DMS153 (cell line): ENCODE measurements at places on chromosomes 7 and 10.

DNA sequence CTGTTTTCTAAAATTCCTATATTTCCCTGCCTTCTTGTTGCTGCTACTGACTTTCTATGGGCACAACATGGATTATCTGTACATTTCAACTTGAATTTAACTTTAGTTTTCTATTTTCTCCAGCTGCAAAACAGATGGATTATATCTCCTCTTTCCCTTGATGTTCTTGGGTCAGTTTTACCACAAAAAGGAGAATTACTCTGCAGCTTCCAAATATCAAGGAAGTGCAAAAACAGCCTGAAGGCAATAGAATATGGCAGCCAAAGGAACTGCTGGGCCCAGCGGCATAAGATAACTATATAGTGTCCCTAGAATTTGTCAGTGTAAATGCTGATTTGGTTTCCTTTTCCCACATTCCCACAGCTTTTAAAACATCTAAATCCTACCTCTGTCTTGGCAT lies 29.1 kb downstream of the CPED1 start:
- no peak for DNase-seq

GRCh38 chr10:75211007-75211691 lies 553 bp downstream of the VDAC2 start:
- DNase-seq, result peak; percentile 14

- DNase-seq, result no peak
These were observed 62.5 kb upstream of the LEP start for GRCh38 chr7:128178611-128179010.

DNA sequence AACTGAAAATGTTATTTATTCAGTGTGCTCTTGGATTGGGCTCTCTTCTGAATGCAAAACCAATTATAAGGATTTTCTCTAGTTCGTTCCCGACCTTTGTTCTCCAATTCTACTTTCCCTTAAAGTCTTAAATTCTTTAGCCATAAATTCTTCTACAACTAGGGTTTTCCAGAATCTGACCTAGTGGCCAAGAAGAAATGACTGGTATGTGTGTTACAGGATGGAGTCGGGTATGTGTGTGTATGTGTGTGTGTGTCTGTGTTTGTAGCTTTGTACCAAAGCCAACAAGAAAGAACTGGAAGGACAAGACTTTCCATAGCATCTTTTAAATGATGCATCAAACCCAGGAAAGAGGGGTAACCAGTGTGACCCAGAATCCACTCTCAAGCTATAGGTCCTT lies 25.8 kb upstream of the LEP start:
- no peak for DNase-seq

DNA sequence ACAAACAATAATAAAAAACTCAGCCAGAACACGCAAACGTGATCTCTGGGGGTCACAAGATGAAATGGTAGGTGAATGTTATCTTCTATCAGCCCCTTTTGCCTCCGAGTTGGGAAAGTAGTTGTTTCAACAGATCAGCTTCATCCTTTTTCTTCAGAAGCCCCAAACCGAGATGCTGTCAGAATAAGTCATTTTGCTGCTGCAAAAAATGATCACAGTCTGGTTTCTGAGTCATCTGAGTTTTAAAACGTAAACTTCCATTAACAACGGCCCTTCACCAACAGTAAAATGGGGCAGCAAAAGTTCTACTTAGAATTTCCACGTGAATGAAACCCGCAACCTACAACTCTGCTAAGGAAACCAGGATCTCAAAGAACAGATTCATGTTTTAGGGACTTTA lies 44.9 kb downstream of the JCAD start:
- DNase-seq, result no peak

GRCh38 chr10:85598646-85599045 lies 767.9 kb downstream of the GRID1 start:
- DNase-seq, result no peak

DNA sequence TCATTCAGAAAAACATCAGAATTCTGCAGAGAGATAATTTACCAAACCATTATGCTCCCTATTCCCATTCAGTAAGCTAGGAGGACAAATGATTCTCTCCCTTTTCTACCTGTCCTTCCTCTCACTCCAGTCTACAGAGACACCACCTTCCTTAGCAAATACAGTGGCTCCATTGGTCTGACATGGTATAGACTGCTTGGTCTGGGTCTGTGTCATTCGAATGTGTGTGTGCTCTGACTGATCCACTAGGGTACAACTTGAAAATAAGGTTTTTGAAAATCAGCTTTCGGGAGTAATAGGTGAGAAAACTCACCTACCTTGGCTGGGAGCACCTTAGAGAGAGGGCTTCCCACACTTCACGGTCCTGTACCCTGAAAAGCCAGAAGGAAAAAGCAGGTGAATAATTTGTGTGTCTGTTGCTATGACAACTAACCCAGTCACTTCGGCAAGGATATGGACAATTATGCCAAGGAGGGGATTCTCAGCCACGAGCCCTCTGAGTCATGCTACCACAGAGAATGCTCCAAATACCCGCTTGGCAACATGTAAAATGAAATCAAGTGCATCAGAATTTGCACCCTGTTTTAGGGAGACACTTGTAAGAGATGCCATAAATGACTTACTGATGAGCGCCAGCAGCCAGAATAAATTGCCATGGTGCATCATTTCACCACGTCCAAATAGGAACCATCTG lies 114.5 kb upstream of the PRKCQ start:
- no peak for DNase-seq

DNA sequence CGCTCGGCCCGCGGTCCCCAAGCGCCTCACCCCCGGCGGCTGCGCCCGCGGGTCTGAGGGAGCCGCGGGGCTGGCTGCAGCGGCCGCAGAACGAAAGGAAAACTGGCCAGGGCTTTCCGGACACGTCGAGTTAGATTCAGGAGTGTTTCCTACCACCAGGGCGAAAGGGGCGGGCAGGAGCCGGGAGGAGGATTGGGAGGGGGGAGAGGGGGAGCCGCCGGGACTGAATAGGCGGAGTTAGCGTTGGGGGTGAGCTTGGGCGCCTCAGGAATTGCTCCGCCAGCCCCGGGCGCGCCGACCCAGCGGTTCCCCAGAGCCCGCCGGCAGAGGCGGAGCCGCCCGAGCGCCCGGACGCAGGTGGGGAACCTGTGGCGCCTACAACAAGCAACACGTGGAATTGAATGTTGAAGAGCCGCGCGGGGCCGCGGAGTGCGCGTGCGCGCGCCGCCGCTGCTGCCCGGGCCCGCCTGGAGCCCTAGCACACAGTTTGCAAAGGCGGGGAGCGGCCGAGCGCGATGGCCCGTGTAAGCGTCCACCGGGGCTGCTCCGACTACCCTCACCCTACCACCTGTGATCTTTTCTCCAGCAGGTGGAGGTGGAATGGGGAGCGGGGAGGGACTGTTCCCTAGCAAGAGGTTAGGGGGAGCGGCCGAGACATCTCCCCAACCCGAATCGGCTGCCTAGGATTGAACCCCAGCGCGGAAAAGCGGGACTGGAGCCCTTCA lies at the start of gene CADPS2:
Gene CADPS2, minus strand, starts transcription at position 104 of the 725 bp plus-strand sequence. CDS start 123 bp downstream, outside the sequence.
- peak; percentile 91 for DNase-seq

DNA sequence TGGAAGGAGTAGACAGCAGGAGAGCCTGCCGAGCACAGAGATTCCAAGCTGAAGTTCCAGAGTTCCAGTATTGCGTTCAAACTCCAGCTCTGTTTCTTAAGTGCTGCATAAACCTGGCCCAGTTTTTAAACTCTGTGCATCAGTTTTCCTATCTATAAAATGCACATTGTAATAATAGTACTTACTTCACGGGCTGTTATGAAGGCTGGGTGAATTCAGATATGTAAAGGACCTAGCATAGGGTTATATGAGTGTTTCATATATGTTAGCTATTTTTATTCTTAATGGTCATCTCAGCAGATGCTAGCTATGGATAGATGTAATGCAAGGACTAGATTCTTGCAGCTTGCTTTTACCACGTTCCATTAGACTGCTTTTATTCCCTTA lies 293.1 kb upstream of the SEMA3C start:
- DNase-seq, result no peak

- no peak for DNase-seq
These were observed 1.4 kb downstream of the BTAF1 start for GRCh38 chr10:91925022-91925320.

DNA sequence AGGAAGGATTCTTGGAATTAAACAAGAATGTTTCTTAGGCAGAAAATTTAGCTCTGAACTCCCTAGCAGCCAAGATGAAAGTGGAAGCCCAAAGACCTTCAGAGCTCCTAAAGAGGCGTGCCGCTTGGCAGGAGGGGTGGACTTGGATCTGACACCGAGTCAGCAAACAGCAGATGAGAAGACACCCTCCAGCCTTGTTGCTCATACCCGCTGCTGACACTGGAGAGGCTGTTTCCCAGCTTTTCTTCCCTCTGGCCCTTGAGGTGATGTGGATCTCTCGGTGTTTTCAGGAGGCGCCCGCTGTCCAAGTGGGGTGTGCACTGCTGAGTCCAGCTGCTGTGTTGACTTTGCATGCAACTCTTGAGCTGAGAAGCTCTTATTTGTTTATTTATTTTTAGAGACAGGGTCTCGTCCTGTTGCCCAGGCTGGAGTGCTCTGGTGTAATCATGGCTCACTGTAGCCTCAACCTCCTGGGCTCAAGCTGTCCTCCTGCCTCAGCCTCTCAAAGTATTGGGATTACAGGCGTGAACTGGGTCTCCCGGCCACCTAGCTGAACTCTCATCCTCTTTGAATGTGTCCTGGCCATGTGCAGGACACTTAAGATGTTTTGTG lies 21.5 kb downstream of the SLC18A2 start:
- DNase-seq, result no peak

GRCh38 chr7:77351539-77352004 lies 64.6 kb downstream of the GSAP start:
- DNase-seq, result no peak

GRCh38 chr7:96416599-96416998 lies 94.7 kb upstream of the SLC25A13 start:
- no peak for DNase-seq

- no peak for DNase-seq
These were observed 25.1 kb upstream of the GHITM start for GRCh38 chr10:84114088-84114667.

- no peak for DNase-seq
These were observed 249.4 kb downstream of the NEBL start for GRCh38 chr10:20647756-20648155.

- DNase-seq, result no peak
These were observed 59.5 kb downstream of the CACNA2D1 start for GRCh38 chr7:82384051-82384464.

- no peak for DNase-seq
These were observed 855.0 kb downstream of the REEP3 start for GRCh38 chr10:64376167-64376566.

GRCh38 chr7:143499743-143500348 lies 22.2 kb downstream of the TAS2R41 start:
- DNase-seq, result no peak

GRCh38 chr7:22039670-22040069 lies 94.0 kb upstream of the CDCA7L start:
- DNase-seq, result no peak

DNA sequence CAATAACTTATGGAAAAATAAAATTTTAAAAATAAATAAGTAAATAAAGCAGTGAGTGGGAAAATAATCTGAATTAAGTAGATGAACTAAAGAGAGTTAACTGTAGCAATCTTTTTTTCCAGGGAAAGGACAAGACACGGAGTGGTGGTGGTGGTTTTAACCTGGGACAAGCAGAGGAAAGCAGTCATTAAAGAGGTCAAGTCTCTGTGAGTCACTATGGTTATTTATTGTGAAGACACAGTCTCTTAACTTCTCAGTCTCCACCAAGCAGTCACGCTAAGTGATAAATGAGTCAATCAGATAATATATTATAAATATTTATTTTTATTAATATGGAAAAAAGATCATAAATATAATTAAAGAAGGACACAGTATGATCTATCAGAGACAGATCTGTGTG lies 228.1 kb upstream of the MEOX2 start:
- no peak for DNase-seq

GRCh38 chr7:134571746-134572461 lies 23.0 kb downstream of the AKR1B15 start:
- no peak for DNase-seq

GRCh38 chr10:6674291-6674690 lies 94.2 kb upstream of the PRKCQ start:
- no peak for DNase-seq

GRCh38 chr7:37918526-37918925 lies 1.9 kb upstream of the SFRP4 start:
- no peak for DNase-seq

GRCh38 chr7:141150465-141150864 lies 76.6 kb downstream of the TMEM178B start:
- DNase-seq, result no peak

- no peak for DNase-seq
These were observed 975.2 kb downstream of the SORCS1 start for GRCh38 chr10:106189292-106189691.

GRCh38 chr7:127704211-127704610 lies 52.2 kb downstream of the SND1 start:
- no peak for DNase-seq

GRCh38 chr7:114791771-114792170 lies 130.1 kb upstream of the MDFIC start:
- DNase-seq, result peak; percentile 31

- no peak for DNase-seq
These were observed 14.6 kb downstream of the ITGB1 start for GRCh38 chr10:32943395-32943794.

GRCh38 chr7:106075937-106076336 lies 36.2 kb downstream of the SYPL1 start:
- DNase-seq, result no peak

DNA sequence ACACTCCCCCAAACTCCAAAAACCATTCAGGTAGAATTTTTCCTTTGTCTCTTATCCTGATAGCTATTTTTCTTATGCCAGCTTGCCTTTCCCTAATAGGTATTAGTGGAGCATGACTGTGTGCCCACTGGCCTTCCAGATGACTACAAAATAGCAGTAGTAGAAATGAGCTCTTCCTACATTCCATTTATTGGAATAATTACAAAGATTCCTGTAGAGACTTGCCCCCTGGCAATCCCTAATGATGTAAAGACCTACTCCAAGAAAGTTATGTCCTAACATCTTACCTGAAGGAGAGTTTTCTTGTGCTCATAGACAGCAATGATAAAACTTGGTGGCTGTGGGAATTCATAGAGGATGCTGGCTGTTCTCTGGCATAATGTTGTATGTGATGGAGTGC lies 501.8 kb downstream of the GATA3 start:
- DNase-seq, result no peak

- no peak for DNase-seq
These were observed 32.1 kb upstream of the EGFR start for GRCh38 chr7:54986716-54987115.

GRCh38 chr7:101012931-101013330 lies 7.0 kb upstream of the MUC17 start:
- no peak for DNase-seq

GRCh38 chr10:62063795-62064472 lies 162.4 kb downstream of the ARID5B start:
- DNase-seq, result no peak

- no peak for DNase-seq
These were observed 289.6 kb upstream of the NPVF start for GRCh38 chr7:25517906-25518305.

- DNase-seq, result no peak
These were observed 5.2 kb upstream of the ZNF22 start for GRCh38 chr10:44995581-44995913.

DNA sequence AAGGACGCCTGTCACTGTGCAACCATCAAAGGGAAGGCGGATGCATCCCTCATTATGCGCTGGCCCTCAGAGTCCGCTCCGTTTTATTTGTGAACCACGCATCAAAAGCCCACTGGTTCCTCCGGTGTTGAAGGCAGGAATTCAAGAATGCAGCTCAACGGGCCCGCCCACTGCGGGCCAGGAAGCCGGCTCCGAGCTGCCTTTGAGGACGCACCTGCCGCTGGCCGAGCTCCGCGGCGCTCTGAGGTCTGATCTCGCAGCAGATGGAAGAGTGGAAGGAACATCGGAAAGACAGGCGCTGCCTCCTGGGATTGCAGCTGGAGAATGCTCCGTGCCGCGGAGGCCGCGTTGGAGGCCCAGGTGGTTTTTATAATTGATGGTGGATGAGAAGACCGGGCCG lies 56.9 kb upstream of the ADGRA1 start:
- peak; percentile 25 for DNase-seq
